Urothelium cell line (cell line): ENCODE measurements at places on chromosomes 4 and X.

DNA sequence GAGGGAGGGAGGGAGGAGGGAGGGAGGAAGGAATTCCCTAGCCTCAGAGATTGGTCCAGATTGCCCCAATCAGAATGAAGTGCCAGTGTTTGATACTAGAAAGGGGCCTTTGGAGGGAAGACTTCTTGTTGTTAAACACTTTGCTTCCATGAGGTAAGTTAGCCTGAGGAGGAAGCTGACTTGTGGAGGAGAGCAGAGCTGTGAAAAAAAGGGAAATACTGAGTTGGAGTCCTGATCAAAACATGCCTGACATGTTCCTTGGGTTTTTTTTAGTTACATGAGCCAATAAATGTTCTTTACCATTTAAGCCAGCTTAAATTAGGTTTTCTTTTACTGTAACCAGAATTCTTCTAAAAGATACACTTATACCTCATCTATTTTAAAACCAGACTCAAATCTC is 57.6 kb downstream of the GSX2 start:
- DNase-seq = no peak

- no peak for DNase-seq
Observed at GRCh38 chr4:26784207-26784865, 76.3 kb upstream of the STIM2 start.

DNA sequence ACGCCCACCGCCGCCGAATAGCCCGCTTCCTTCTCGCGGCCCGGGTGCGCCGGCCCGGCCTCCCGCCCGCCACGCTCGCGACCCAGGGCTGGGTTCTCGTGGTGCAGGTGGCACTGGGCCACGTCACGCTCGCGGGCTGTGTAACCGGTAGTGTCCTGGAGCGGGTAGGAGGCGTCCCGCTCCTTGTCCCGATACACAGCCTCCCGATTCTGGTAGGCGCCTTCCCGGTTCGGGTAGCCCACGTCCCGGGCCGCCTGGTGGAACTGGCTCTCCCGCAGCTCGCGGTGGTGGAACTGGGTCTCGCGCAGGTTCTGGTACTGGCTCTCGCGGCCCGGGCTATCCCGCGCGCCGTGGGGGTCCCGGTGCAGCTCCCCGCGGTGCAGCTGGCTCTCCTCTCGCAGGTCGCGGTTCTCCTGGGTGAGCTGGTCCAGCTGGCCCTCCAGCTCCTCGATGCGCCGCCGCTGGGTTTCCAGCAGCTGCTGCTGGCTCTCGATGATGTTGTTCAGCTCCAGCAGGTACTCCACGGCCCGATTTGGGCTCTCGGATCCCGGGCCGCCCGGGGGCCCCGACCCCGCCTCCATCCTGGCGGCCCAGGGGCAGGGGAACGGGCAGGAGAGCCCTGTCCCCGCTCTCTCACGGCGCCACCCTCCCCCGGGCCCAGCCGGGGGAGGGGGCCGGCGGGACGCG is 39.3 kb upstream of the IQSEC2 start:
- peak; percentile 10 for DNase-seq

DNA sequence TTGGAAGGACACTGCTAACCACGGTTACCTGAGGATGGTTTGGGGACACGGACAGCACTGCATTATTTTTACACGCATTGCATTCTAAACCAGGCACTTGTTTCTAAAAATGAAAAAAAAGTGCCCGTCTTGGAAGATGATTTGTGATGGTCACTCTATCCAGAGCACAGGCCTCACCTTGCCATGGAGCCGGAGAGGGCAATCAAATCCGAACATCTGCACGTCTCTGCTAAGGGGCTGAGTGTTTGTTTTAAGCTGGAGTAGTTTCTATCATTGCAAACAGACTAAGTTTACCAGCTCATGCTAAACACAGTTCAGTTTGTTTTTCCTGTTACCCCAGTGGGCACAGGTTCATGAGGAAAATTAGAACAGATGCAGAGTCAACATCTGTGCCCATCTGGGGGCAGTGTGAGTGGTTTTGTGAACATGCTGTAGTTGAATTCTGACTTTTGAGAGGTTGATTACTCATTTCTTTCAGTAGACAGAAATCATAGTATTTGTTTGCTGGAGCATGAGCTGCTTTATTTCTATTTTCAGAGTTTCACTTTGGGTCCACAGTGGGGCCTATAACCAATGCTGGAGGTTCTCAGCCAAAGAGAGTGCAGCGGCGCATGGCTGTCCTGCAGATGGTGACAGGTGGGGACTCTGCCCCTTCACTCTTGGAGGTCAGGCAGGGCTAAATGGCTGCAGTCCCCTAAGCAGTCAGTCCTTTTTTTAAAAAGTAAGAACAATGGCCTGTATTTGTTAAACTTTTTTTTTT is 65.4 kb upstream of the ENPP6 start:
- DNase-seq = no peak

DNA sequence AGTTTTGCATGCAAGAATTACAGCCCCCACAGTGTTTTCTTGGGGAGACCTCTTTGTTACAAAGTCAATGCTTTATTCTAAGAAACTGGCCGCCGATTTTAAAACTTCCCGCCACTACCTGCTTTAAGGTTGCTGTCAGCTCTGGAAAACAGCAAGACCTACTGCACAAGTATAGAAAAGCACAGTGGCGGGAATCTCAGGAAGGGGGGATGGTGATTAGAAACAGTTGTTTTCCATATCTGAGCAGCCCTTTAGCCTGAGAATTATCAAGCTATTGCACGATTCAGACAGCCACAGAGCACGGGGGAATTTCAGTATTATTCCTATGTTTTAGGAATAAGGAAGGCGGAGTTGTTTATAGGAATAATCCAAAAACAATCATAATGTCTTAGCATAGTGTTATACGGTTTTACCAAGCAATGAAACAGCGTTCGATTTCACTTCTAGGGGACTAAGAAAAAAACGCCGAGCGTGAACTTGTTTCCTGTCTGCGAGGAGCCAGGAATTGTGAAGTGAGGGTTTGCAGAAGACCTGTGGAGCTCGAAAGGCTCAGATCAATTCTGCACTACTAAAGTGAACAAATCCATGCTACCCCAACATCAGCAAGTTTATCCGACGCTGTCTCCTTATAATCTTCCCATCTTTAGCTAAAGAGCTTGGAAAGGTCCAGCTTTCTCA is 81.3 kb downstream of the HMGN5 start:
- peak; percentile 6 for DNase-seq

DNA sequence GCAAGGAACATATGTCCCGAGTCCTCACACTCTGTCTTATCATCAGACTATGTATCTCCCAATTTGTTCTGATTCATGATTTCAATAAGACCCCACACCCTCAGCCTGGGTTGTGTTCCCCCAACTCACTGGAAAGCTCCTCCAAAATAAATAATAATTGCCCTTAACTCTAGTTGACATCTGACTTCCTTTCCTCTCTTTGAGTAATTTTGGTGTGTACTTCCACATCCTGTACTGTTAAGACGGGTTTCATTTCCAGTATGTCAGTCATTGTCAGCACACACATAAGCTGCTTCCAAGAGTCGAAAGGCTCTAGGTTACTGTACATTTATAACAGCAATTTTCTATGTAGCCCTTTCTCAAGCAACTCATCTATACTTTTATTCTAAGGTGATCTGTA is 52.2 kb upstream of the C1QTNF7 start:
- no peak for DNase-seq

DNA sequence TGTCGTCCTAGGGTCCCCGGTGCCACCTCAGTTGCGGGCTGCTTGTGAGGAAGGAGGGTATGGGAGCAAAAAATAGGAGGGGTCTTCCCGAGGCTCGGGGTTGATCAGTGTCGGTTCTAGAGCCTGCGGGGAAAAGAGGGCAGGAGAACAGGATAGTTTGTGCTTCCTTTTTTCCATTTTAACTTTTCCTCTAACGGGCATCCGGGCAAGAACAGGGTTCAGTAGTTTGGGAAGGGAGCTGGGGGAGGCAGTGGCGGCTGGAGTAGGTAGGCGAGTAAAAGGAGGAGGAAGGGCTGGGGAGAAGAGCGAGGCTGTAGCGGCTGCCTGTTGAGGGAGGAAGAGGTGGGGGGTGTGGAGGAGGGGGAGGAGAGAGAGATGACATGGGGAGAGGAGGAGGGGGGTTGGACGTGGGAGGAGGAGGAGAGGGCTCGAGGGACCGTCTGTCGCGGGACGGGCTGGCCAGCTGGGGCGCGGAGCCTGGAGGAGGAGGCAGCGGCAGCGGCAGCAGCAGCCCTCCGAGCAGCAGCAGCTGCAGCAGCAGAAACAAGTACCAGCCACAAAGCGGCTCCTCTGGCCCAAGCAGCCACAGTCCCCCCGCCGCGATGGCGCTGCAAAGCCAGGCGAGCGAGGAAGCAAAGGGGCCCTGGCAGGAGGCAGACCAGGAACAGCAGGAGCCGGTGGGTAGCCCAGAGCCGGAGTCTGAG is at the start of gene SLC16A2:
Gene SLC16A2, plus strand, starts transcription at position 458 of the 704 bp plus-strand sequence. Its CDS starts 145 bp downstream, at position 603.
- DNase-seq = peak; percentile 73

DNA sequence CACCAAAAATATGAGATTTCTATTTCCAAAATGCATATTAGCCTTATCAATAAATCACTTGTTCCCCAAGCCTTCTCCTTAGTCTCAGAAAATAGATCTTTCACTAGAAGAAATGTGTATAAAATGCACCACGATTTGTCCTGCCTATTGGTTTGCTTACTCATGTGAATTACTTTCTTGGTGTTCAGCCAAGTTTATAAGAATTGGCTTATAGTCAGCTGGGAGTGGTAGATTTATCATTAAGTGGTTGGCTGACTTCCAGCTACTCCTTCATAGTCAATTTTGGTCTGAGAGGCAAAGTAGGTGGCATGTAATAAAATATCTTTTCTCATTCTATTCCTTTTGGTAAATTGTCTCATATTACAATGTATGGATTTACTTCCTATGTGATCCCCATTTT is 1.3 kb downstream of the SULT1E1 start:
- peak; percentile 6 for DNase-seq

DNA sequence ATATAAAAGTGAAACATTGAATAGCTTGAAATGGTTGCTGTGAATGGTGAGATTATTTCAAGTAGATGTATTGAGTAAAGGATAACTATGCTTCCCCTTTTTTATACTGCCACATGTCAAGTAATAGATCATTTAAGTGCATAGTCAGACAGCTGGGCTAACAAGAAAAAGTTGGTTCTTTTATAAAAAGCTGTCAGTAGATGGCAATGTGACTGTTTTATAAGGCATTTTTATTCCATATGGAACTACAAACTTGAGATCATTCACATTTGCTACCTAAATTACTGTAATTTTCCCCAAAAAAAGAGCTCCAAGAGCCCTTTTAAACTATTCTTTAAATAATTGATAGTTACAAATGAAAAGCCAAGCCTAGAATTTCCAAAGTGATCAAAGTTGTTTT is 831.0 kb downstream of the C4orf33 start:
- DNase-seq = no peak

DNA sequence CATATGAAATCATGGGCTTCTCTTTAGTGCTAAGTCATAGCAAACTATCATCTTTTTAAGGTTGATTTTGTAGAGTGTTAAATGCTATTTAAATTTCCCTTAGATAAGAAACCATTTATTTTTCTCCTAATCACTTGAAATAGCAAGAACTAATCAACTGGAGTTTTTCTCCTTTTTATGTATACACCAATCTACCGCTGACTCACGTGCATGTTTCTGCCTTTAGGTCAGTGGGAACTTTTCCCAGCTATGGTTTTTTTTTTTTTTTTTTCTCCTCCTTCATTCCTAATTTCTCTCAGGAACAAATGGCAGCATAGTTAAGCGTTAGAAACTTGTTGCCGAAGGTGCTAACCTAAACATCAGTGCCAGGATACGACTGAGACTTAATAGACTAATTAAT is 176.4 kb downstream of the BMPR1B start:
- DNase-seq = no peak

DNA sequence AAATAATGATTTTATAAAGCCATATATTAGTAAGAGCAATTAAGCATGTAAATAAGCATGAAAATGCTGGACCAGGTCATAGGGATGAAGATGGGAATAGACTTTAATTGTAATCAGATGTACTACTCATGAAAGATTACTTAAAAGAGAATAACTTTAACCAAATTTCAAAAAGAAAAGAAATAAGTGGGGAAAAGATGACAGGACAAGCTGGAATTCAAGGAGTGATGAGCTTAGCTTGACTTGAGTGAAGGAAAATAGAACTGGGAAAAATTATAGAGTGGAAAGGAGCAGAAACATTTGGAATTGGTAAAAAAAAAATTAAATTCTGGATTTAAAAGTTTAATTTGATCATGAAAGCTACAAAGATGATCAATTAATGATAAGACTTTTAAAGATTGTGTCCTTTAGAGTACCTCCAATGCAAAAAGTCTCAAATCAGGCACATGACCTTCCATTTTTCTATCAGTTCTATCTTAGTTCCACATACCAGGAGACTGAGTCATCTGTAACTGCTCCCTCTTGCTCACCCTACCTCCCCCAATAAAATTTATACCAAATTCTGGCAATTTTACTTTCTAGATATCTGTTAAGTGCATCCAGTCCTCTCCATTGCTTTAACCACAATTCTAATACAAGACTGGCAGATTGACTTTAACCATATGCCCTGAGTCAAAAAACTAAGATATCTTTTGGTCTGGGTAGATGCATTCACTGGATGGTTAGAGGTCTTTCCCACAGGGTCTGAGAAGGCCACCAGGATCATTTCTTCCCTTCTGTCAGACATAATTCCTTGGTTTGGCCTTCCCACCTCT is 56.4 kb upstream of the SLIT2 start:
- DNase-seq = peak; percentile 7

DNA sequence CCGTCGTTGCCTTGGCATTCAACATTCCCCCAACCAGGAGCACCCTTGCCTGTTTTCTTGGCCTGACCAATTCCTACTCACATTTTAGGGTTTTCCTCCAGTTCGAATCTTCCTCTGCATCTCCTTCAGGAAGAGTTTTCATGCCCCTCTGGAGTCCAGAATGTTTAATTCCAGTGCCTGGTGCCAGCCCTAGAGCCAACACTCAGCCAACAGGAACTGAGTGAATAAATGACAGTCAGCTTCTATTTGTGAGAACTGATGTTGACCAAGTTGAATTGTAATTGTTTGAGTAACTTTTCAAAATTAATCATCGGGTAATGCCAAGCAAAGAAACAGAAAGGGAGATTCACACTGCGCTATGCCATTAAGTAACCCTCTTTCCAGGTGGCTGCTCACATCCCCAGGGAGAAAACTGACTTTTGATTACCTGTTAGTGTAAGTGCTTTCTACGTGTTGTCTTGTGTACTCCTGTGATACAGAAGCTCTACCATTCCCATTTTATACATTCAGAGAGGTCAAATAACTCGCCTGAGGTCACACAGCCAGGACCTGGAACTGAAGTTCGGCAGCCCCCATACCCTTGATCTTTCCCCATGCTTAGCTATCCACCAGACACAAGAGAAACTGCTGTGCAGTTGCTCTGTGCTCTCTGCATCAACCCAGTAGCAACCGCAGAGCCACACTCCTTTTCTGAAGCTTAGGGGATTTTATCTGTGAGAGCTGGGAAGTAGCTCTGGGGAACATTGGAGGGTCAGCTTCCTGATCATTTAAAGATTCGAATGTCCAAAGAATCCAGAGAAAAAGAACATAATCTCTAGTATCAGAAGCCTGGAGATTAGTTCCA is 19.0 kb upstream of the SLC2A9 start:
- no peak for DNase-seq
